DMS 273 treated with DMSO at 0.1 percent for 48 hours (cell line): ENCODE measurements at places on chromosomes 7 and 10.
A peak's percentile ranks its signal among the peaks of the same experiment; 100 is the strongest.

- no peak for DNase-seq
Measured at GRCh38 chr10:43211030-43211429, 55.8 kb downstream of the RASGEF1A start.

DNA sequence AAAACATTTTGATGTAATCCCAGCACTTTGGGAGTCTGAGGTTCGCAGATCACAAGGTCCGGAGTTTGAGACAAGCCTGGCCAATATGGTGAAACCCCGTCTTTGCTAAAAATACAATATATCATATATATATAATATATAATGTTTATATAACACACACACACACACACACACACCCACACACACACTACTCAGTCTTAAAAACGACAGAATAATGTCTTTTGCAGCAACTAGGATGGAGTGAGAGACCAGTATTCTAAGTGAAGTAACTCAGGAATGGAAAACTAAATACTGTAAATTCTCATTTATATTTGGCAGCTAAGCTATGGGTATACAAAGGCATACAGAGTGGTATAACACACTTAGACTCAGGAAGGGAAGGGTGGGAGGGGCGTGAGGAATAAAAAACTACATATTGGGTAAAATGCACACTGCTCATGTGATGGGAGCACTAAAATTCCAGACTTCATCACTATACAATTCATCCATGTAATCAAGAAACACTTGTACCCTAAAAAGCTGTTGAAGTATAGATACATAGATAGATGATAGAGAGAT lies 231.2 kb upstream of the SEMA3A start:
- no peak for DNase-seq

- no peak for DNase-seq
Measured at GRCh38 chr10:58512491-58513187, at the start of gene BICC1. BICC1 (plus strand) TSS chr10:58512872; CDS start chr10:58513144, 272 bp downstream.

DNA sequence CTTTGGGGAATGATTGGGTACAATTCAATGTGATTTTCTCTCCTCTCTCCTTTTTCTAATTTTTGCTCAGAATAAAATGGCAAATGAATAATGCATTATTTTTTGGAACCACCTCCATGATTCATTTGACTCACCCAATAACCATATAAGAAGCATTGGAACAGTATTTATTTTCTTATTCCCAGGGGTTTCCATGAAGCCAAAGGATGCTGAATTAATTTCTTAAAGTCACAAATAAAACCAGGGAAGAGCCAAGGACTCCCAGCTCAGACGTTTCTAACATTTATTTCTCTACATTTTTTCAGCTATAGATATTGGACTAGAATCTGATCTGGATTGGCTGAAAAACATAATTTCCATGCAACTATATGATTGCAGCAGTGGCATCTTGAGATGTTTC lies 735.2 kb upstream of the ANKRD30A start:
- no peak for DNase-seq

DNA sequence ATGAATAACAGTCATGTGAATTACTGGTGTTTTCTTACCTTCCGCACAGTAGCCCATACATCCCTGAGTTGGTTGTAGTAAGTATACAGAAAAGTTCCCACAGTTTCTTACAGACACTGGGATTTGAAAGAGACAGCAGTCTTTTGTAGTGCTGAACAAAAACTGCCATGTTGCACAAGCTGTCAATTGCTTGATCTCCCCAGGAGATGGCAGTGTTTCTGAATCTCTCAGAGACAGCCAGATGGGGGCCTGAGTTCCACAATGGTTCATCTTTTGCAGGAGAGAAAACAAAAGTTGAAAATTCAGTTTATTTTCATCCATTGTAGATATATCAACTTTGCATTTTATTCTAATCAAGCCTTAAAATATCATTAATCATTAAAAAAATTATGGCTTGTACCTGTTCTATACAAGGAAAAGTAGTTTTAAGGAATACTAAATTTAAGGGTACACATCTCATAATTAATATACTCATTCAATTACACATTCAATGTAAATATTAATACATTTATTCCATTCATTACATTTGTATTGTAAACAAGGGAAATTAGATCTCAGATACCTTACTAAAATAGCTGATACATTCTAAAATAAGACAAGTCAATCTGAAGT lies 14.5 kb downstream of the VWDE start:
- DNase-seq = peak; percentile 29

DNA sequence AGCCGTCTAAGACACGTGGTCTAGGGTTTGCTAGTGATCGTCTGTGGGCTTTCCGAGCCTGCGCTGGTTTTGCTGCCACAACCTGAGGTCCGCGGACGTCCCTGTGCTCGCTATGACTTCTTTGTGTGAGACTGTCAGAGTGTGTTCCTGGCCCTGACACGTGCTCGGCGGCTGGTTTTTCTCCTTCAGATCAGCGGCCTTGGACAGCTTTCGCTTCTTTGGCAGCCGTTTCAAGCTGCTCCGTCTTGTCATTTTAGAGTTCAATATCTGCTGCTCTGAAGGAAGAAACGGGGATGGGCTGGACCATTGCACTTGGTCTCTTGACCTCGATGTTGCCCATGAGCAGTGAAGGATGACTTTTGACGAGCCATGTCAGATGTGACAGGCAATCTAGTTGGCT lies 147.3 kb downstream of the MGMT start:
- DNase-seq = no peak

- no peak for DNase-seq
Measured at GRCh38 chr10:4770801-4771553, 55.0 kb upstream of the AKR1E2 start.

- DNase-seq = no peak
Measured at GRCh38 chr7:158166386-158167340, 421.0 kb downstream of the PTPRN2 start.

- no peak for DNase-seq
Measured at GRCh38 chr7:31695859-31696614, 9.0 kb downstream of the PPP1R17 start.

DNA sequence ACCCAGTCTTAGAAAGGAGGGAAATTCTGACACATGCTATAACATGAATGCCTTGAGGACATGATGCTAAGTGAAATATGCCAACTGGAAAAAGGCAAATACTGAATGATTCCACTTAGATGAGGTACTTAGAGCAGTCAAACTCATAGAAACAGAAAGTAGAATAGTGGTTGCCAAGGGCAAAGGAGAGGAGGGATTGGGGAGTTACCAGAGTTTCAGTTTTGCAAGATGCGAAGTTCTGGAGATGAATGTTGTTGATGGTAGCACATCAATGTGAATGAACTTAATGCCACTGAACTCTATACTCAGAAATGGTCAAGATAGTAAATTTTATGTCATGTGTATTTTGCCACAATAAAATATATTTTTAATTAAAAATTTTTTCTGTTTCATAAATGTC lies 38.9 kb downstream of the DRGX start:
- no peak for DNase-seq

- DNase-seq = no peak
Measured at GRCh38 chr7:68433462-68434070, 1164.7 kb upstream of the AUTS2 start.

- DNase-seq = no peak
Measured at GRCh38 chr7:138138244-138138643, 62.0 kb downstream of the AKR1D1 start.

- DNase-seq = no peak
Measured at GRCh38 chr10:110544958-110545537, 22.4 kb upstream of the SMC3 start.

GRCh38 chr7:151978616-151979015 lies 22.4 kb downstream of the GALNTL5 start:
- DNase-seq = no peak

DNA sequence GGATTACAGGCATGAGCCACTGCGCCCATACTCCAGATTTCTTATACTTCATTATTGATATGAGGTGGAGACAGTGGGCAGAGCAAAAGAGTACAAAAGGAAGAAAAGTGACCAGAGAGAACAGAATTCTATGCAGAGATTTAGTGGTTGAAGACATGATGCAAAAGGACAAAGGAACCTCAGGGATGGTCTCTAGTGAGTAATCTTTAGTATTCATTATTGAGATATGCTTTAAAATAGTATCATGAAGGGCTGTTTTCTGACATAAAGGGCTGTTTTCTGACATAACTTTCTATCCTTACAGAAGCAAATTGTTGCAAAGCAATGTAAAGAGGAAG lies 81.2 kb upstream of the OIT3 start:
- no peak for DNase-seq

DNA sequence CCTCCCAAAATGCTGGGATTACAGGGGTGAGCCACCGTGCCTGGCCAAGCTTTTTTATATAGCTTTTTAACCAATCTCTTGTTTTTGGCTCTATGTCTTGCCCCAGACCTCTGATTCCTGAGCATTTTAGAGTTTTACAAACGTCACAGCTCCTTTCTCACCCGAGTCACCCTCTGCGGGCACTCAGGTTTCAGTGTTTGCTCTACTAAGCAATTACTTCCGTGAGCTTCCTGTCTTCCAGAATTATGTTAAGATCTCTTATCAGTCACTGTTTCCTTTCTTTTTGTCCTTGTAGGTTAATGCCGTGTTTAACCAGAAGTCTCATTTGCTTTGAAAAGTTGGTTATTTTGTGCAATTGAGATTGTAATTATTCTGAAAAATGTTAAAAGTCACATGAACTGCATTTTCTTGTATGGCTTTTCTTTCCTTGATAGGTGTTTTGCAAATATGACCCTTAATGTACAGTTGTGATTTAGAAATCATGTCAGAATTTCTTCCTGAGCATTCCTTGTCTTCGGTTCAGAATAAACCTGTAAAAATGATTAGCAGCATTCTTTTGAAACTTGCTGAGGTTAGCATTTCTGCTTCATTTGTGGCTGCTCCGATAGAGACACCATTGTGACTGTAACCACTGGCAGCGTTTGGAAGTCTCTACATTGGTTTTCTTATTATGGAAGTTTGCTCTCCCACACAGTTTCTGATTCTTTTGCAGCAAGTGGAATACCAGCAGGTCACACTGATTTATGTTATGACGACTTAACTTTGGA lies 4.5 kb upstream of the HKDC1 start:
- no peak for DNase-seq

GRCh38 chr7:101947899-101948298 lies 130.5 kb downstream of the CUX1 start:
- peak; percentile 59 for DNase-seq

DNA sequence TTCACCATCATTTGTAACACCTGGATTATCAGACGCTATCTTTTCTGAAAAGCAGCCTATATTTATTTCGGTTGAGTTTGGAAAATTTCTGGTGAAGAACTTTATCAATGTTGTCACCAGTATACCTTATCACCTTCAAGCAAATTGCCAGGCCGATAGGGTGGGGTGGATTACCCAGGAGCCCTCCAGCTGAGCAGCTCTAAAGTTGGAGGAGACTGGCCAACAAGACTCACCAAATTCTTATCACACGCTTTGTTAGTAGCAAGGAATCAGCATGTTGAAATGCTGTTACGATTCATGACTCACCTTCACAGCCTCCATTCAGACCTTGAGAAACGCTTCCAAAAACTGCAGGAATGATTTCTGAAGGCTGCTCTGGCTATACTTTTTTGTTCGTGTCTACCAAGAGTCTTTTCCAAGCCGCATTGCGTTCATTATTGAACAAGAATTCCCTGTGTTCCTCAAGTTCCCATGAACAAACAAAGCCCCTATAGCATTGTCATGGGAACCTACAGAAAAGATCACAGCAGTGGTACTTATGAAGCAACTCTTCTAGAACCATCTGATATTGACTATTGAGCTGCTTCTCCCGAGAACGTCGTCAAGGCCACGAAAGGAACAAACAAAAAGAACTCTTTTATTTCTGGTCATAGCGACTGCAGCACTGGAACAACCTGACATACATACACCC lies 291.4 kb downstream of the SFMBT2 start:
- DNase-seq = no peak

DNA sequence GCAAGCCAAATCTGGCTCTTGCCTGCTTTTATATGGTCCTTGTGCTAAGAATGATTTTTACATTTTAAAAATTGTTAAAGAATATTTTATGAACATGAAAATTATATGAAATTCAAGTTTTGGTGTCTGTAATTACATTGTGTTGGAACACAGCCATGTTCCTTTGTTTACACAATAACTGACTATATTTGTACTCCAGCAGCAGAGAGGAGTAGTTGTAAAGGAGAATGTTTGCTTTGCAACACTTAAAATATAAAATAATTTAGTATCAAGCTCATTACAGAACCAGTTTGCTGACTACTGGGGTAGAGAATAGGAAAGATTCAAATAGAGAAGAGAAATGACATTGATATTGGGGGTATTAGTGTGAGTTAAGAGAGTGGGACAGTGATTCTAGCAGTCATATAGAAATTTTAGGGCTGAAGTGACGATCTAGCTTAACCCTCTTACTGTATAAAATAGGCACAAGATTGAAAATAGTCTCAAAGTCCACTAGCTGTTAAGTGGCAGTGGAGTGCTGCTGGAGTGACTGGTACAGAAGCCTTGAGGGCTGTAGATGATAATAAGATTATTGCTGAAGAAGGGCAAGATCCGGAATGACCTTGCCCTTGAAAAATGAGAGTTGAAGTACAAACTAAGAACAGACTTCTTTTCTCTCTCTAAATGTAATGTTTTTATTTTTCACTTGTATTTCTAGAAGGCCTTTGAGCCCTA lies 28.2 kb downstream of the SGPL1 start:
- no peak for DNase-seq
